ENCODE measurements at places on chromosomes 3 and 15. TPM values are rescaled to one million over a fixed set of nuclear protein-coding genes. Genes with fewer than 3 reads are reported as not detected.

DNA sequence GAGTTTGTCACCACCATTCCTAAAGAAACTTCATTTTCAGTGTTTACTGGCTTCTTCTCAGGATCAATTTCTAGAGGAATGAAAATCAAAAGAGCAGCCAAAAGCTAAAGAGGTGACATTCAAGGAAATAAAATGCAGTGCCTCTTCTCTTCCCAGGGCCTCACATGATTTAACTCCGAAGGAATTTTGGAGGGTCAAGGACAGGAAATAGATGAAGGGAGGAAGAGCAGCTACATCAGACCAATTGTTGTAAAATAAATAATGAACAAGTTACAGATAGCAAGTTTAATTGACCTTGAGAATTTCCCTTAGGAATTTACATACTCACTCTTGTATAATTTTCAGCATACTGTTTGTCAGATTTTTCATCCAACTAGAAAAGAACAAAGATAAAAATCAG is 78.1 kb downstream of the LRRFIP2 start:
- no peak for DNase-seq

Gene MOBP
- not detected for total RNA-seq

- no peak for DNase-seq
Measured at GRCh38 chr15:43169888-43170287, 15.3 kb upstream of the CCNDBP1 start.

Gene GCSAM
- total RNA-seq = not detected

Gene CXCR6
- total RNA-seq = not detected

Measured in HT-29 (cell line).